NCI-H446 treated with DMSO at 0.1 percent for 48 hours (cell line): ENCODE measurements at places on chromosomes 2 and 18.

DNA sequence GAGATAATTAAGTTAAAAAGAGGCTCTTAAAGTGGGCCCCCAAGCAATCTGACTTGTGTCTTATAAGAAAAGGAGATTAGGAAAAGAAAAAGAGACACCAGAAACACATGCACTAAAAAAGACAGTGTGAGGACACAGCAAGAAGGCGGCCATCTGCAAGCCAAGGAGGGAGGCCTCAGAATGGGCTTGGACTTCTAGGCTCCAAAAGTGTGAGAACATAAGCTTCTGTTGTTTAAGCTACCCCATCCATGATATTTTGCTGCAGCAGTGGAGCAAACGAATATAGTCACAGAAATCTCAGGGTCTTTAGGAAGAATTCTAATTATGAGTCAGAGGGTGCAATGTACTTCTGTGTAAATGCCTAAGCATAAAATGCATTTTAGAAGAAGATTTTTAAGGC, 399.3 kb upstream of the MMADHC start:
- DNase-seq: no peak

GRCh38 chr18:361941-362310, 94.1 kb upstream of the THOC1 start:
- no peak for DNase-seq

- peak; percentile 40 for DNase-seq
These were observed 59.6 kb downstream of the TRPM8 start for GRCh38 chr2:233976690-233977294.

GRCh38 chr2:72605836-72606442, 219.9 kb downstream of the EXOC6B start:
- DNase-seq: no peak

DNA sequence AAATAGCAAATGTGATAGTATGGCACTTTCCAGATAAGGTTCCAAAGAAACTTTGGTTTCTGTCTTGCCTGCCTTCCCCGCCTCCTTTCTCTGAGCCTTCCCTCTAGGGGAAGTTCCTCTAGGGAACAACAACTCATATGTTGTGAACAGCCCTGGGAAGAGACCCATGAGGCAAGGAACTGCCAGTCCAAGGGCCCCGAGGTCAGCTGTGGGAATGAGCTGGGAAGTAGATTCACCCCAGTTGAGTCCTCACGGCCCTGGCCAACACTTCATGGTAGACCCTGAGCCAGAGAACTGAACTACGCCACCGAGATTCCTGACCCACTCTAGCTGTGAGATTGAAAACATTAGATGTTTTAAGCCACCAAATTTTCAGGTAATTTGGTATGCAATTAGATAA, 154.5 kb upstream of the CCDC68 start:
- no peak for DNase-seq

- DNase-seq: no peak
These were observed 95.0 kb downstream of the TMEM163 start for GRCh38 chr2:134623796-134624195.
